Stimulated activated CD4-positive, alpha-beta T cell treated with anti-CD3 and anti-CD28 coated beads, Interleukin-2, amount 100 ng/mL, for 48 hours (primary cell): ENCODE measurements at places on chromosomes 7 and 10.

- DNase-seq, result no peak
These were observed 572 bp downstream of the CHST12 start for GRCh38 chr7:2403718-2404648.

- no peak for DNase-seq
These were observed 46.1 kb downstream of the ARMH3 start for GRCh38 chr10:102009801-102010425.

GRCh38 chr10:116113721-116114501 is 159.1 kb downstream of the GFRA1 start:
- no peak for DNase-seq

GRCh38 chr7:31171984-31172383 is 119.9 kb downstream of the ADCYAP1R1 start:
- no peak for DNase-seq

- DNase-seq, result no peak
These were observed 184.0 kb upstream of the RNF32 start for GRCh38 chr7:156456503-156457115.

DNA sequence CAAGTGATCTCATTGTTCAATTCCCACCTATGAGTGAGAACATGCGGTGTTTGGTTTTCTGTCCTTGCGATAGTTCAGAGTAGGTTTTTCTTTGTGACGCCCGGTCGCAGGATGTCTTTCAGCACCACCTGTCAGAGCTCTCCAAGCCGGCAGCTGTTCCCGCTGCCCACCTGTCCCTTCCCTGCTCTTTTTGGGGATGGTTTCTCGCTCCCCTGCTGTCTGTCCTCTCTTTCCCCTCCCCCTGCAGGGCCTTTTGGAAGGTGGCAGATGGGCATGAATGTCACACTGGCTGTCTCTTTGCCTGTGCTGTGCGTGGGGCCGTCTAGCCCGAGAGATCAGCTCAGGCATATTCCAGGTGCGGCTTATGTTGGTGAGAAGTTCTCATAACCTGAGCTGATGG is 137.0 kb downstream of the GRK5 start:
- DNase-seq, result no peak
